ENCODE measurements at places on chromosomes 2 and 18.

DNA sequence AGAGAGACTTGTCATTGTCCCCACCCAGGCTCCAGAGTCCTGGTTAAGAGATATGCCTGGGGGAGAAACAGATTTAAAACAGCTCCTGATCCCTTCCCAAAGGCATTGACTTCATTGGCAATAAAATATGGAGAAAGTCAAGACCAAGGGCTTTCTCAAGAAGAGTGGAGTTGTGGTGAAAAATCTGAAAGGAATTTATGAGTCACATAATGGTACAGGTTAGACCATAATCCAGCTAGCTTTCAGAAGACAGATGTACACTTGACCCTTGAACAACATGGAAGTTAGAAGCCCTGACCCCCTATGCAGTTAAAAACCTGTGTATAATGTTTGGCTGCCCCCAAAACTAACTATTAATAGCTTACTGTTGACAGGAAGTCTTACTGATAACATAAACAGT lies 599.1 kb upstream of the SOX11 start:
- DNase-seq: no peak

DNA sequence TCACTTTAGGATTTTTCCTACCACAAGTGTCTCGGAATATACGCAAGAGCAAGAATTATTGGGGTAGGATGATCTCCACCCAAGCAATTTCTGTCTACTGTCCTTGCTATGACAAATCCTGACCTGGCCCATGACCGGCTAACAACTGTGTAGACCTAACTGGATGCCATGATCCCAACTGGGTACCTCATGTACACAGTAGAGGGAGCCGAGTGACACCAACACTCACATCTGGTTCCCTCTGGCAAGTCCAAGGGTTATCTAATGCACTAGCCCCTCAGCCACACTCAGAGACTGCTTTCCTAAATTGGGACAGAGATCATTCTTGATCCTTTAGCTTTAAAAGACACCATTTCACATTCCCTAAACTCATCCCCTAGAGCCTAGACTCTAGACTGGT lies 60.7 kb upstream of the ZNF532 start:
- DNase-seq: no peak

- DNase-seq: peak; percentile 86
These were observed 138.4 kb upstream of the CCDC68 start for GRCh38 chr18:55097456-55098170.

DNA sequence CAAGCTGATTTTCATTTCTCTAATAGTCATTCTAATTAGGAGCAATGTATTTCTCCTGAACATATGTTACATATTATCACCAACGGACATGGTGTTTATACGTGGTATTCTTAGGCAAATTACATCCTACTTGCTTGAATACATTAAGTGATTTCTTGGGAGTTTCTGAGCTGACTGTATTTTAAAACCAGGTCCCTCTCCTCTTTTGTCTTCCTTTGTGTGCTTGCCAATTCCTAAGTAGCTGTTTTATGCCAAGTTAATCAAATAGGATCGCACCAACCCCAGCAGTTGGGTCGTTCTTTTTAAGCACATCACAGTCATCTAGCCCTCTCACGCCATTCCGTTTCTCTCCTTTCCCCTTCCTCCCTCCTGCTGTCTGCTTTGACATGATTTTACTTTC lies 75.4 kb upstream of the MAP2 start:
- peak; percentile 31 for DNase-seq

DNA sequence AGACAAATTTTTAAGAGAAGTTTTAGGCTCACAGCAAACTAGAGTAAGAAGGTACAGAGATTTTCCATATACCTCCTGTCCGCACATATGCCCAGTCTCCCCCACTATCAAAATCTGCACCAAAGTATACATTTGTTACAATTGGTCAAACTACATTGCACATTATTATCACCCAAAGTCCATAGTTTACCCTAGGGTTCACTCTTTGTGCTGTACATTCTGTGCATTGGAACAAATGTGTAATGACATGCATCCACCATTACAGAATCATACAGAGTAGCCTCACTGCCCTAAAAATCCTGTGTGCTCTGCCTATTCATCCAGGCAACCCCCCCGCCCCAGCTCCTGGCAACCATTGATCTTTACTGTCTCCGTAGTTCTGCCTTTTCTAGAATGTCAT lies 61.7 kb upstream of the SPRED2 start:
- DNase-seq: no peak

- DNase-seq: no peak
These were observed 7.7 kb downstream of the PSD4 start for GRCh38 chr2:113181258-113182051.

GRCh38 chr2:33420726-33421125 lies 55.7 kb upstream of the RASGRP3 start:
- DNase-seq: no peak

DNA sequence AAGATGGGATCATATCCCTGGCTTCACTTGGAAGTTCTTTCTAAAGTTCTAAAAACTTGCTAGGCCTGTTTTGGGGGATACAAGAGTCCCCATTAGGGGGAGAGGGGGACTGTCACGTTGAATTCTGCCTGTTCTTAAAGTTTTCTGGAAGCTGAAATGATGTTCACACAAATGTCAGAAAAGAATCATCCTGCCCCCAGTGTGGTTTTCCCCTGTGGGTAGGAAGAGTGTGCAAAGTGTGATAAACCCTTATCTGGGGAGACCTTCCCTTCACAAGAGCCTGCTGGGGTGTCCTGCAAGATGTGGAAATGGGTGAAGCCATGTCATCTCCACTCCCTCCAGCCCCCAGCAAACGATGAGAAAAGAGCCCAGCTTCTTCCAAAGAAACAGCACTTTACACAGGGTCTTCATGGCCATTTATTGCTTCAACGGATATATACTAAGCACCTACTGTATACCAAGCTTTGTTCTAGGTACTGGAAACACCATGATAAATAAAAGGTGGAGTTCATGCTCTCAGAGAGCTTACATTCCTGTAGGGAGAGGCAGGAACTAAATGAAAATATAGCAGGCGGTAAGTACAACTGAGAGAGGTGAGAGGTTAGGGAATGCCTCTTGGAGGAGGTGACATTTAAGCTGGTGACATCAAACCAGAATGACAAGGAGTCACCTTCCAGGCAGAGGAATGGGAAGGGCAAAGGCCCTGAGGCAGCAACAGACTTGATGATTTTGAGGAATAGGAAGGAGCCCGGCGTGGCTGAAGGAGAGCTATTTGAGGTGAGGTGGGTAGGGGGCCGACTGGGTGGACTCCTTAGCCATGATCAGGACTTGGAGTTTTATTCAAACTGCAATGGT lies 1.6 kb downstream of the MFSD2B start:
- DNase-seq: no peak

GRCh38 chr2:44455877-44456276 lies 94.1 kb downstream of the CAMKMT start:
- DNase-seq: no peak

DNA sequence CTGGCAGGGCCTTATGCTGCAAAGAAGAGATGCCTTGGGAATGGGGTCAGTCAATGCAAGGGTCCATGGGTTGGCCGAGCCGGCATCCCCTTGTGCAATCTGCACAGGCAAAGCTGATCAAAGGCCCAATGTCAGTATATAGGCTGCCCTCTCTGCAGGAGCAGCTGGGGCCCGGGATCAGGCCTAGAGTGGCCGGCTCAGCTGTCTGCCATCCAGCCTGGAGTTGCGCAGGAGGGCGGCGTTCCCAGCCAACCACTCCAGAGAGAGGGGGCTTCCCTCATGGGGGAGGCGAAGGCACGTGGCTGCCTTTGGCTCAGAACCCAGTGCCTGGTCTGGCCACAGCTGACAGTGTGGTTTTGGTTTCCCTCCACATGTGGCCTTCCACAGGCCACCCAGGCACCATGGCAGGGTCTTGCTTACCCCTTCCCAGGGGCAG lies 3.9 kb downstream of the INPP5D start:
- no peak for DNase-seq

- no peak for DNase-seq
These were observed 55.1 kb upstream of the EML4 start for GRCh38 chr2:42114091-42114490.

DNA sequence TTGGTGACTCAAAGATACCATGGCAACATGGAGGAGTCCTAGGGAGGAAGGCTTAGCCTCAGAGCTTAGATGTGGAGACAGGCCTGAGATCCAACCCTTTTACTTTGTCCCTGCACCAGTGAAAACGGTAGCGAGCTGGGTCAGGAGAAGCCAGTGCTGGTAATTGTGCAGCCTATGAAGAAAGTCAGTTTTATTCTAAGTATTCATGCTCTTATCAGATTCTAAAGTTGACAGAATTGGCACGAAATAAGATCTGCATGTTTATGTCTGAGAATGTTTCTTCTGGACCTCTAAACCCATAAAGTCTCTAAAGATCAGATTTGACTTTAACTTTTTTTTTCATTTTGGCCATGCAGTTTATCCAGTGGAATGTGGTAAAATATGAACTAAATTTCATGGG lies 93.8 kb downstream of the SCG2 start:
- no peak for DNase-seq

GRCh38 chr2:206045251-206045650 lies 40.7 kb downstream of the INO80D start:
- peak; percentile 34 for DNase-seq

DNA sequence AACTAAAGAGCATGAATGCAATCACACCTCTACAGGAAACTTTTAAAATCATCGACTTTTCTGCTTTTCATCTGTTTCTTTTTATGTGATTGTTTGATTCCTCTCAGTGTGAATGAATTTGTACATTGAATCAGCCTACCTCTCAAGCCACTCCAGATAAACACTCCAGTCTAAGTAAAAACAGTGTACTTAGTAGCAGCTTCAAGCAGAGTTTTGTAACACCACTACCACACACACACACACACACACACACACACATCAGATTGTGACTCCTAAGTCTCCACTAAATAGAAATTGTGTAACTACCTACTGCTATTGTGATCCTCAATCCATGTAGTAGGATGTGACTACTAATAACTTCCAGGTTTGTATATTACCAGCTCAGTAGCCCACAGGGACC lies 65.3 kb upstream of the EPB41L5 start:
- DNase-seq: no peak

DNA sequence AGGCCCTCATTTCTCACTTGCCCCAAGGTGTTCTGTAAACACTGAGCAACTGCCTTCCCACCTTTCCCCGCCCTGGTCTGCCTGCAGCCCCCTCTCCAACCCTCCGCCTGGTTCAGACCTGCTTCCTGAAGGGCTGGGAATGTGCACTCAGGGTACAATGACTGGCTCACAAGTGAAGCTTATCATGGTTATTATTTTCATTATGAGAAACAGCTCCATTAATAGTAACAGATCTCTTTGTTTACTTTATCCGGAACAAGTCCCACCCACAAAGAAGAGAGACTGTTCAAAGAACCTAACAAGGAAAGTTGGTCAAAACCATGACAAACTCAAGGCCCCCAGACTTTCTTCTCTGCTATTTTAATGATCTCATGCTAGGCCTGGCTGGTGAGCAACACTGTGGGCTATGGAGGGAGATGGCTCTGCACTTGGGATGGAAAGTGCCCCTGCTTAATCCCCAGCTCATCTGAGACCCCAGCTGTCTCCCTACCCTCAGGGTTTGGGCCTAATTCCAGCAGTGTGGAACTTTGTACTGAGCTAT lies 36.7 kb downstream of the ARHGAP25 start:
- no peak for DNase-seq

DNA sequence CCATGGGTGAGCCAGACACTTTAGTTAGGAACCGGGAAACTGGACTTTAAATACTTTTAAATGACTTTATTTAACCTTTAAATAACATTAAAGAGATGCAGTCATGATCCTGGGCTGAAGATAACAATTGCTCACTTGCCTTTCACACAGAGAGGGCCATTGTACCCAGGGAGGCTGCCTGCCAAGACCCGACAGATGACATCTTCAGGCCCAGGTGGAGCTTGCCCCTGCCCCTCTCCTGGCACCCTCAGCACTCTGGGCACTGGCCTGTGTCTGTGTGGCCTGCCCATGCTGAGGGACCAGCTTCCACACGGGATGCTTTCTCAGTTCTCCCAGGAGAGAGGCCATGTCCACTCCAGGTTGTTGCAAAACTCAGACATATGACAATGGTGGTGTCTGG lies 216.4 kb upstream of the MYT1L start:
- no peak for DNase-seq

DNA sequence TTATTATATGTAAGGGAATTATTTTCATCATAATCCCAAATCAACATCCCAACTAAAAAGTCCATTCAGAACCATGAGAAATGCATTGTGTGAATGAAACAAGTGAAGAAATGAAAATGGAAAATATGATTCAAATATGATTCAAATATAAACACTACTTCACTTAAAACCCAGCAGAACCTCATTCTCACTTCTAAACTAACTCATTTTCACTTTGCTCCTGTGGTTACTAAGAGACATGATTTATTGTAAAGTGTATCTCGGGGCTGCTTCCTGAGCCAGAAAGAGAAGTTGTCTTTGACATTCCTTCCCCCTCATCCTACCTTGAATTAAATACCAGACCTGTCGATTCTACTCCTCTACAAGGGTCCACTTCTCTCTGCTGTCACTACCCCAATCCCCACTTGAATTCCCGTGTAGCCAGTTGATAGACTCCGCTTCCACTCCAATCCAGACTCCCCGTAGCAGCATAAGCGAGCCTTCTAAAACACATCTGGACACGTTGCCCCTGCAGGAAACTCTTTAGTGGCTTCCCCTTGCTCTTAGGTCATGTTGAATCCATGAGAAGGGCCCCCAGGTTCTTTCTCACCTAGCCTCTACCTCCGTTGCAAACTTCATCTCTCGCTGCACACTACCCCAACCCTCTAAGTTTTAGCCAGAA lies 697.0 kb upstream of the ID2 start:
- DNase-seq: no peak

DNA sequence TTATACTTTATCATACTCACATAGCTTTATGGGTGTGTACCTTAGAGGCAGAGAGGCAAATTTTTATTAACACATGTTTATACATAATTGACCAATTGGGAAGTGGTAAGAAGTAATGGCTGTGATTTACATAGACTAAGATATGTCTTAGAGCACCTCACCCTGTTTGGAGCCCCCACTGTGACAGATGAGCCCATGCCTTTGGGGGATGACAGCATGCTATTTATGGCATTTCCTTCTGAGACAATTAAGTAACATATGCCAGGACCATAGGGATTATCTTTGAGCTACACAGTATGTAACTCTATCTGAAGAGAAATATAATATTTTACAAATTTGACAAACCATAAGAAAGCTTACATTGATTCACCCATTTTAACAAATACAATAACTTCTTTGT lies 1655.3 kb upstream of the ACVR2A start:
- DNase-seq: no peak

GRCh38 chr2:165369898-165370296 lies 99.6 kb upstream of the CSRNP3 start:
- DNase-seq: no peak

GRCh38 chr2:169073211-169073962 lies 4.0 kb downstream of the DHRS9 start:
- no peak for DNase-seq

- DNase-seq: no peak
These were observed 1.1 kb downstream of the CCDC93 start for GRCh38 chr2:118012778-118013177.

DNA sequence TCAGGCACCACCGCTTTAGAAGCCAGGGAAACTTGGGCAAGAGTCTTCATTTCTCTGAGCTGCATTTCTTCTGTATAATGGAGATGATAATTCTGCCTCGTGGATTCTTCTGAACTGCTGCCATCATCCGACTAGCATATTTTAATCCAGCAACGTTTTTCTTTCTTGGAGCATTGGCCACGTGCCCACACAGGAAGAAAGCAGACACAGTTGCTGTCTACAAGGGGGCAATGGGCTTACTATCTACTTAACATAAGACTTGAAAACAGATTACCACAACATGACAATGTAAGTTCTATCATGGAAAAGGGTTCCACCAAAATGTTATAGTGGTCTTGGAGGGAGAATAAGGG lies 176.5 kb downstream of the FAM210A start:
- peak; percentile 14 for DNase-seq

GRCh38 chr2:42980764-42981416 lies 188.5 kb upstream of the HAAO start:
- DNase-seq: no peak

All from fibroblast of skin of abdomen (primary cell).